Activated T-helper 1 cell treated with anti-CD3 and anti-CD28 coated beads, Interleukin-2, amount 50 U/mL, for 16 hours (primary cell): ENCODE measurements at places on chromosomes 1 and 21.

DNA sequence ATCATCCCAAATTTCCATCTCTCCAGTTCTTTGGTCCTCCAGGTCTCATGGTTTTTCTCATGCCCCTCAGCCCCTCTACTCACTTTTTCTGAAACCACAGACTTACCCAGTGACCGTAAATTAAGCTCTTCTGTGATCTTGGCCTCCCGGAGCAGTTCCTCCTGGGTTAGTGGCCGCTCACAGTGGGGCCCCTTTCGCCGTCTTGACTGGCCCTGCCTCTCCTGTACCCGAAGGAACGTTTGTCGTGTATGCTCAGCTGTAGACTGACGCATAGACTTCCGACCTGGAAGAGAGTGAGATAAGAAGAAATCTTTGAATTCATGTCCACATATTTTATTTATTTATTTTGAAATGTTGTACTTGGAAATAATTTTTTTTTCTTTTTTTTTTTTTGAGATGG lies 5.8 kb downstream of the VPS72 start:
- DNase-seq = no peak

DNA sequence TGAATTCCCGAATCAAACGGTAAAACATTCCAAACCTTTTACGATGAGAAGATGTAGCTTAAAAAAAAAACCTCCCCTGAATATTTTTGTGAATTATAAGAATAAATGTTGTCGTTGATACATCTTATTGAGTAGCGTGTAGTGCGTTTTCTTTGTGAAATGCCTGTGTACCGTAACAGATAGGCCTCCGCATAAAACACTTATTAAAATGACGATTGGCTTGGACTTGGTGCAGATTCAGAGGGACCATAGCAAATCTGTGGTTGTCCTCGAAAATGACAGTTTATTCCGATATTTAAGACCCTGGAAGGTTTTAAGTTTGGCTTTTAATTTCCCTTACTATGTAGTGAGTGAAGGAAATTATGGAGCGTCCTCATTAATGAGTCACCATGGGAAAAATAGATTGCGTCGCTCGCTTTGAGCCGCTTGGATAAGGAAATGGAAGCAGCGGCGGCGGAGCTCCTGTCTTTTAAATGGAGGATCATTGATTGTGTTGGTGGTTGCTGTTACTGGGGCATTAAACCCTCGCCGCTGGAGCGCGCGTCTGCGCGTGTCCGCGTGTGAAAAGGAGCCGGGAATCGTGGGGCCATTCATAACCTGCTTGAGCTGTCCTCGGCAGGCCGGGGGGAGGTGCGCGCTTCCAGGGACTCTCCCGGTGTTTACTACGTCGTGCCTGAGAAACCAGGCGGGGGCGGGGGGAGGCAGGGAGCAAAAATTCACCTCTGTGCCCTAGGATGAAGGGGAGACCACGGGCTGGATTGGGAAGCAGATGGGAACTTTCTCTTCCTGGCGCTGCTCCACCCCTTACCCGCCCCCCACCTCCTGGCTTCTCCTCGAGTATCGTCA lies 1.6 kb downstream of the SPEN start:
- peak; percentile 51 for DNase-seq

GRCh38 chr1:238489006-238489405 lies 598.3 kb upstream of the ZP4 start:
- DNase-seq = no peak

GRCh38 chr1:51264451-51264850 lies 28.4 kb downstream of the RNF11 start:
- no peak for DNase-seq

- DNase-seq = no peak
Measured at GRCh38 chr1:147167365-147167764, 4.9 kb downstream of the PRKAB2 start.
